ENCODE measurements at places on chromosomes 13 and 19. TPM values are rescaled to one million over a fixed set of nuclear protein-coding genes. Genes with fewer than 3 reads are reported as not detected.
A peak's percentile ranks its signal among the peaks of the same experiment; 100 is the strongest.

GRCh38 chr19:35070471-35070870 lies 28.9 kb downstream of the HPN start:
- no peaks in the 10 kb centered on the region for H3K27me3 ChIP-seq
- no peaks in the 10 kb centered on the region for H3K36me3 ChIP-seq
- H3K27ac ChIP-seq: no peak overlapping the region
- no peak for DNase-seq
- no peak overlapping the region for H3K4me3 ChIP-seq

GRCh38 chr13:95375706-95376105 lies 74.5 kb upstream of the ABCC4 start:
- peaks cover 4% of the 10 kb centered on the region for H3K4me1 ChIP-seq
- H3K4me3 ChIP-seq: no peak overlapping the region
- H3K36me3 ChIP-seq: no peaks in the 10 kb centered on the region
- no peak for DNase-seq
- no peak overlapping the region for H3K27ac ChIP-seq

DNA sequence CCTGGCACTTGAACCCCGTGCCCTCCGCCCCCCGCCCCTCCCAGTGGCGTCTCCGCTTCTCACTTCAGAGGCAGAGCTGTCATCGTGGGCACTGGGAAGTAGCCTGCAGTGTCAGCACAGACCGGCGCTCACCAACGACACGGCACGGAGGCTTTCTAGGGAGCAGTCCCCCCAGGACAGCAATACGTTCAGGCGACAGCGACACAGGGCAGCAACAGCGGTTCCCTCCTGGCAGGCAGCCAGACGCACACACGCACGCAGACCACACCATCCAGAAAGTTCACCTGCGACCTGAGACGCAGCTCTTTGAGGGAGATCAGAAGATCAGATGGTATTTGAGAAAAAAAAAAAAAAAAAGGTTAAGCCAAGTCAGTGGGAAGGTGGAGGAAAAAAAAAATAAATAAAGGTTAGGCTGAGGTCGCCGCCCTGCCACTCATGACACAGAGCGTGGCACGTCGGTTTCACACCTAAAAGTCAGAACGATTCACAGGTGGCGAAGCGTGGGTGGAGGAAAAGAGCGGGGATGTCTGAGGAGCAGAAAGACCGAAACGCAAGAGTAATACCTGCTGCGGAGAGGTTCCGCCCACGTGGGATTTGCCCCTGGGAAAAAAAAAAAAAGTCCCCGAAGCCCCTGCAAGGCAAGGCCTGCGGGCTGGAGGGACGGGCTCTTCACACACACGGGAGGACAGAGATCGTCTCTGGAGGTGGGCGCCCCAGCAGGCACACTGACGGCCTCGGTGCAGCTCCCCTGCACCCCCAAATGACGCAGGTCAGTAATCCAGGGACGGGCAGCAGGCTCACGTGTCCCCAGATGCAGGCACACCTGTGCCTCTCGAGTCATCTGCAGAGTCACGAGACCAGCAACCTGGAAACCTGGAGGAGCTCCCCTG lies 94.5 kb downstream of the GNG7 start:
- H3K4me3 ChIP-seq: peak overlapping the region; percentile 46
- peak overlapping the region; percentile 33 for H3K27ac ChIP-seq
- peaks cover 2% of the 10 kb centered on the region for H3K27me3 ChIP-seq
- H3K4me1 ChIP-seq: peaks cover 37% of the 10 kb centered on the region
- peak; percentile 63 for DNase-seq

DNA sequence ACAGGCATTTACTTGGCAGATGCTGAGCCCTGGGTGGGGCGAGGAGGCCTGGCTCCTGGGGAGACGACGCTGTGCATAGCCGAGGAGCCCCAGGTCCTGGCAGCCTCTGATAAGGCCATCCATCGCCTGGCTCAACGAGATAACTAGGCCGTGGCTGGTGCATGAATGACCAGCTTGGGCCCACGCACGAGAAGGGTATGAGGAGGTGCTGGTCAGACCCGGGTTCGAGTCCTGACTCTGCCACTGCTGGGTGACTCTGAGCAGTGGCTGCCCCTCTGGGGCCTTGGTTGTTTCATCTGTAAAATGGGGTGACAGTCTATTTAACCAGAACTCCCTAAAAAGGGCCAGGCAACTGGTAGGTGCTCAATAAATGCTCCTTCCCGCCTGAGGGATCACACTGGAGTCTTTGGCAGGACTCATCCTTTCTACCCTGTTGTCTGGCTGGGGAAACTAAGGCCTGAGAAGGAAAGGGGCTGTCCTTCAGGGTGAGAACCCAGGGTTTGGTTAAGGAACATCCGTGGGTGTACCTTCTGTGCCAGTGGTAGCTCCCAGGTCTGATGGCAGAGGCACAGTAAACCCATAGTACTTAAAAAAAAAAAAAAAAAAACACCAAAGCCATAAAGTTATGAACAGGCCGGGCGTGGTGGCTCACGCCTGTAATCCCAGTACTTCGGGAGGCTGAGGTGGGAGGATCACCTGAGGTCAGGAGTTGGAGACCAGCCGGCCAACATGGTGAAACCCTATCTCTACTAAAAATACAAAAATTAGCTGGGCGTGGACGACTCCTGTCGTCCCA lies 8.1 kb upstream of the ARRDC2 start:
- DNase-seq: no peak
- peaks cover 2% of the 10 kb centered on the region for H3K36me3 ChIP-seq
- peak overlapping the region; percentile 100 for H3K27ac ChIP-seq
- peaks cover under 1% of the 10 kb centered on the region for H3K27me3 ChIP-seq
- H3K4me1 ChIP-seq: peaks cover 31% of the 10 kb centered on the region
- H3K4me3 ChIP-seq: peak overlapping the region; percentile 87

DNA sequence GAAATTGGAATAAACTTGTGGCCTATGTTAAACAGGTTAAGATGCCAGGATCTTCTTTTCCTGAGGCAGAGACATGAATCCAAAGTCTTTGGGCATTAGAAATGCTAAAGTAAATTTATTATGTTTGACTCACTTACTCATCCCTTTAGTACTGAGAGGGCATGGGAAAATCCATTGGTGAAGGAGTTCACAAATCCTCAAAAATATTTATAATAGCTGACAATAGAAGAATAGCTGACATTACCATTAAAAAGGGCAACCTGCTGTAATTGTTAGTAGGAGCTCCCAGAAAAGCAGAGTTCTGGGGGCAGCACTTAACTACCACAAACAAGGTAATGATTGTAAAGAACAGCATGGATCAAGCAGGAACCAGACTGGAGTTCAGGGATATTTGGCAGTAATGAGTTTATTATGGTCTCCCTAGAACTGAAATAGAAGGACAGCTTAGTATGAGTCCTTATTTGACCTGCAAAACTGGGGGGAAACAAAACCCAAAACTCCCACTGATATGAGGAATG lies 285.8 kb upstream of the KLHL1 start:
- no peak overlapping the region for H3K4me3 ChIP-seq
- no peak for DNase-seq
- H3K27ac ChIP-seq: no peak overlapping the region
- H3K27me3 ChIP-seq: no peaks in the 10 kb centered on the region

GRCh38 chr19:10639836-10640235 lies 14.3 kb upstream of the ILF3 start:
- H3K4me1 ChIP-seq: peaks cover 56% of the 10 kb centered on the region
- peaks cover 66% of the 10 kb centered on the region for H3K36me3 ChIP-seq
- H3K4me3 ChIP-seq: no peak overlapping the region
- no peak for DNase-seq
- H3K27ac ChIP-seq: no peak overlapping the region
- H3K27me3 ChIP-seq: no peaks in the 10 kb centered on the region

Gene MLLT1
- total RNA-seq: 37.3 TPM

Gene FGF22
- not detected for total RNA-seq

Gene EPSTI1
- 68.1 TPM for total RNA-seq

Data from activated CD8-positive, alpha-beta T cell treated with anti-CD3 and anti-CD28 coated beads, Interleukin-2, amount 10 ng/mL, durations not matched to agents 7 days and 5 days (primary cell).